ENCODE measurements at places on chromosomes 16 and 17. TPM values are rescaled to one million over a fixed set of nuclear protein-coding genes. Genes with fewer than 3 reads are reported as not detected.

DNA sequence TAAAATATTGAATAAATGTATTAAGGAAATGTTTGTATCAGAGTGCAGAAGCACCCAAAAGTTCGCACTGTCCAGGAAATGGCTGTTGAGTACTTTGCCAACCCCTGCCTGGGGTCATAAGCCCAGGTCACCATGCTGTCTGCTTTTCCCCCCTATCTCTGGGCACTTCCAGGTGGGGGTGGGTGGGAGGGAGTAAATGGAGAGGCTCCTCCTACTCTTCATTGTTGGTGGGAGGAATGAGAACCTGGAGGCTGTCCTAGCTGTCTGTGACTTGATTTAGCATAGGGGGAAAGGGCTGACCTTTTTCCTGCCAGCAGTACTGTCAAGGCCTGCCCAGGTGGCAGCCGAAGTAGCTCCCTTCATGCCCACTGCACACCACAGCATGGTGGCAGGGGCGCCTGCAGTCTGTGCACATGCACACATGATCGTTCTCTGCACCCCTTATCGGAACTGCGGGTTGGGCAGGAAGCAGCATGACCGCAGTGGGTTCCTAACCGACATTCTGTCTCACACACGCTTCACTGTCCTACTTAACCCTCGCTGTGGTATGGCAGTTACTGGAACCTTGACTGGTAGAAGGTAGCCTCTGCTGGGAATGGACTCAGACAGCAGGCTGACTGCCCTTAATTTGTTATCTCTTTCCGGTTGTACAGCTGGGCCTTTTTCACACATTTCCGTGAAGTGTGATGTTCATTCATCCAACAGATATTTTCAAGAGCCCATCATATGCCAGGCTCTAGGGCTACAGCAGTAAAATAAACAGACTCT is 41.5 kb downstream of the LDHD start:
- DNase-seq = no peak

- no peak for DNase-seq
Measured at GRCh38 chr17:31495022-31495885, 103.8 kb downstream of the RAB11FIP4 start.

GRCh38 chr16:80611930-80612327 is 71.1 kb downstream of the DYNLRB2 start:
- DNase-seq = no peak

DNA sequence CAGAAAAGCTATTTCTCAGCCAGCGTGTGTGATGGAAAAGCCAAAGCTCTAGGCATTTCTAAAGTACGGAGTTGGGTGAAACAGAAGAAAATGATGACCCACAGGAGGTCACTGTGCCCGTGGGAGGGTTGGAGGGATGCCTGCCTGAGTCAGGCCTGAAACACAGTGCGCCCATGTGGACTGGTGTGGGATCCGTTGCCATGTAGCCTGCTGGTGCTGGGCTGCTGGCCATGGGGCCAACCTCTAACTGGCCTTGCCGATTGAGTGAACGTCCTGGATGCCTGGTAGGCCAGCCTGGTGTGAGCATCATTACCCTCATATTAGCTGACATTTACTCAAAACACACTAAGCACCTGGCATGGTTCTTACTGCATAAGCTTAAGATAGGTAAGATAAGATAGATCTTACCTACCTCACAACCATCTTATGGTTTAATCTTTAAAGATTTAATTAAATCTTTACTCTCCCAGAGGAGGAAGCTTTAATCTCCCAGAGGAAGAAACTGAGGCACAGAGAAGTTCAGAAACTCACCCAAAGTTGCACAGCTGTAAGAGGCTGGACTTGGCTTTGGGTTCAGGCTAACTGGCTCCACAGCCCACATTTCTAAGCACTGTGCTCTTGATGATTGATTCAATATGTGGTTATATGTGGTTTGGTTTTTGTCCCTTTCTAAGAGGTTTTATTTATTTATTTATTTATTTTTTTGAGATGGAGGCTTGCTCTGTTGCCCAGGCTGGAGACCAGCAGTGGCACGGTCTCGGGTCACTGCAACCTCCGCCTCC is 15.7 kb downstream of the MGAT5B start:
- DNase-seq = no peak

- no peak for DNase-seq
Measured at GRCh38 chr17:36464765-36465088, 21.8 kb upstream of the ZNHIT3 start.

- no peak for DNase-seq
Measured at GRCh38 chr17:56678249-56679114, 85.0 kb downstream of the NOG start.

DNA sequence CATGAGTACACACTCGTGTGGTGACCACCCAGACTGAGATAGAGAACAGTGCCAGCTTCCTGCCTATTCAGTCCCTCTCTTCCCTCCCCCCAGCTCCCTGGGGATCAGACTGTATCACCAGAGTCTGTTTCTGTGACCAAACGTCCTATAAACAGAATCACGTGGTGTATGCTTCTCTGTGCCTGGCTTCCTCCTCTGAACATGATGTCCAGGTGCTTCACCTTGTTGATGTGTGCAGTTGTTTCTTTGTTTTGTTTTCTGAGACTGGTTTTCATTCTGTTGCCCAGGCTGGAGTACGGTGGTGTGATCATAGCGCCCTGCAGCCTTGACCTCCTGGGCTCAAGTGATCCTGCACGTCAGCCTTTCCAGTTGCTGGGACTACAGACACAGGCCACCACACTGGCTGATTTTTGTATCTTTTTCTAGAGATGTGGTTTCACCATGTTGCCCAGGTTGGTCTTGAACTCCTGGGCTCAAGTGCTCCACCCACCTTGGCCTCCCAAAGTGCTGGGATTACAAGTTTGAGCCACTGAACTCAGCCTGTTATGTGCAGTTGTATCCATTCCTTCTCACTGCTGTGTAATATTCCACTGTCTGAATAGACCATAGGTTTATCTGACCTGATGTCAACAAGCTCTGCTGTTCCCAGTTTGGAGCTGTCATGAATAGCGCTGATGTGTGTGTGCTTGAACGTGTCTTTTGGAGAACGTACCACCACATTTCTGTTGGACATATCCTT is 28.9 kb upstream of the PRM1 start:
- DNase-seq = no peak

PKMYT1 gene
- polyA plus RNA-seq = 2.7 TPM

OR1F1 gene
- polyA plus RNA-seq = 0.07 TPM

ARHGDIA gene
- polyA plus RNA-seq = 254 TPM
